GM18507 (cell line): ENCODE measurements at places on chromosomes 2 and 18.

- no peak for DNase-seq
Observed at GRCh38 chr2:160918906-160919503, 241.2 kb upstream of the TANK start.

GRCh38 chr2:98507891-98508708 is 63.4 kb downstream of the INPP4A start:
- DNase-seq = no peak

GRCh38 chr18:36821681-36822080 is 7.1 kb downstream of the TPGS2 start:
- DNase-seq = no peak

DNA sequence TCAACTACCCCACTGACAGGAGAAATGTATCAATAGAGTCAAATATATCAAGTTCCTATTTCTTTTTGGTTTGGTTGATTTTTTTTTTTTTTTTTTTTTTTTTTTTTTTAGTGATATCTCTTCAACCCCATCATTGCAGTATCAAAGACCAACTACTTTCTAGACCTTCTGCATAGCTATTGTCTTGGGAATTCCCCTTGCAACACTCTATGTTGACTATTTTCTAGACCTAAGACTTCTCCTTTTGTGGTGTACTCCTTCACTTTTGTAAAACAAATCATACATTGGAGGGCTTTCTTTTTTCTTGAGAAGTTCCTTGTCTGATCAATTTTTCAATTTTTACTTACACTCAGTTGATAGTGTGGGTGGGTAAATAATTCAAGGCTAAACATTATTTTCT is 46.5 kb upstream of the NR4A2 start:
- no peak for DNase-seq

GRCh38 chr18:7616661-7617060 is 49.5 kb downstream of the PTPRM start:
- DNase-seq = no peak

- no peak for DNase-seq
Observed at GRCh38 chr2:21822505-21822904, 698.7 kb downstream of the TDRD15 start.

- DNase-seq = no peak
Observed at GRCh38 chr2:190119257-190119656, 56.7 kb upstream of the MSTN start.

GRCh38 chr2:233912691-233913423 is 4.3 kb upstream of the TRPM8 start:
- no peak for DNase-seq

- no peak for DNase-seq
Observed at GRCh38 chr2:26584656-26585055, 56.5 kb downstream of the CIB4 start.

DNA sequence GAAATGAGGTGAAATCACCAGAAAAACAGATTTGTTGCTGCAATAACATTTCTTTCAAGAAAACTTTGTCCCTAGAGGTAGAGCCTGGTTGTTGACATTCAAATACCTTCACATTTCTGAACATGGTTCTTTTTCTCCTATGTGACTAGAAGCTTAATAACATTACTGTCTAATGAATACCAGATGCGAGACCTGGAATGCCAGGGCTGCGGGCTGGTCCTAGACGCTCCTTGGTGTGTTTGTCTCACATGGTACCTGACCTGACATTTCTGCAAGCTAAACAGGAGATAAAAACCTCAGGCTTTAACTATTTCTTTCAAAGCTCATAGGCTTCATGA is 38.5 kb downstream of the ACKR3 start:
- no peak for DNase-seq

DNA sequence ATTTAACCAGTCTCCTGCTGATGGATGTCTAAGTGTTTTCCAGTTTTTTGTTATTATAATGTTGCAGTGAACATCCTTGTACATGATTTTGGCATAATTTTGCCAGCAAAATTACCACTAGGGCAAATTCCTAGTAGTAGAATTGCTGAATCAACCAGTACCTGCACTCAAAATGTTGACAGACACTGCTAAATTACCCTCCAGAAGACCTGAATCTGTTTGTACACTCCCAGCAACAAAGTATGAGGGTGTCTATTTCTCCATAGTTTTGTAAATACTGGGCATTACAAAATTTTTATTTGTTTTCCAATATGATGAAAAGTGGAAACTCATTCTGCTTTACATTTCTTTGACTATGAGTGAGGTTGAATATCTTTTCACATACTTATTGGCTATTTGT is 11.2 kb upstream of the MAT2A start:
- no peak for DNase-seq

DNA sequence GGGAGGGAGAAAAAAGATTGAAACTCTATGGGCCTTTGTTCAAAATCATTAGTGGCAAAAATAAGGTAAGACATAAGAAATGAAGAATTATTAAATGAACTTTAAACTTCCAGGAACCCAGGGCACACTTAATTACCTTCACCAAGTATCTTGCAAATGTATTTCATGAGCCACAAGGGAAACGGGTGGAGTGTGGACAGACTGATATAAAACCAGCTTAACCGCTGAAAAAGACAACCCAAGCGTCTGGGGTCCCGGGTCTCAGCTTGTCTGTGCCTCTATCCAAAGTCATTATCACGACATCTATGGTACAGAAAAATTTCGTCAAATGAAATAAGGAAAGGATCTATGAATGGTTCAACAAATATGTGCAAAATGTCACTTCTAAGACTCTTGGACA is 13.9 kb upstream of the MBOAT2 start:
- DNase-seq = no peak

GRCh38 chr2:216425008-216425787 is 12.9 kb downstream of the SMARCAL1 start:
- DNase-seq = no peak

DNA sequence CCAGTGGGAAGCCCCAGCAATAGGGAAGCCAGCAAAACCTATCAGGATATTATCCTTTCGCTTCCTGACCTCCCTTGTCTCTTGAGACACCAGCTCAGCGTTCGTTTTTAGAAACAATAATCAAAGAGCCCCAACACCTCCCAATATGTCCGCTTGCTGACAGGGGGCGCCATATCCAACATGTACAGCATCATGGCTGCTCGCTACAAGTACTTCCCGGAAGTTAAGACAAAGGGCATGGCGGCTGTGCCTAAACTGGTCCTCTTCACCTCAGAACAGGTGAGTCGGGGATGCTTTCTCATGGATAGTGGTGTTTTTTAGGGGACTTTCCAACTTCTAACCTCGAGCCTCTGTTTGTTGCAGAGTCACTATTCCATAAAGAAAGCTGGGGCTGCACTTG is 28.7 kb downstream of the GAD1 start:
- no peak for DNase-seq

DNA sequence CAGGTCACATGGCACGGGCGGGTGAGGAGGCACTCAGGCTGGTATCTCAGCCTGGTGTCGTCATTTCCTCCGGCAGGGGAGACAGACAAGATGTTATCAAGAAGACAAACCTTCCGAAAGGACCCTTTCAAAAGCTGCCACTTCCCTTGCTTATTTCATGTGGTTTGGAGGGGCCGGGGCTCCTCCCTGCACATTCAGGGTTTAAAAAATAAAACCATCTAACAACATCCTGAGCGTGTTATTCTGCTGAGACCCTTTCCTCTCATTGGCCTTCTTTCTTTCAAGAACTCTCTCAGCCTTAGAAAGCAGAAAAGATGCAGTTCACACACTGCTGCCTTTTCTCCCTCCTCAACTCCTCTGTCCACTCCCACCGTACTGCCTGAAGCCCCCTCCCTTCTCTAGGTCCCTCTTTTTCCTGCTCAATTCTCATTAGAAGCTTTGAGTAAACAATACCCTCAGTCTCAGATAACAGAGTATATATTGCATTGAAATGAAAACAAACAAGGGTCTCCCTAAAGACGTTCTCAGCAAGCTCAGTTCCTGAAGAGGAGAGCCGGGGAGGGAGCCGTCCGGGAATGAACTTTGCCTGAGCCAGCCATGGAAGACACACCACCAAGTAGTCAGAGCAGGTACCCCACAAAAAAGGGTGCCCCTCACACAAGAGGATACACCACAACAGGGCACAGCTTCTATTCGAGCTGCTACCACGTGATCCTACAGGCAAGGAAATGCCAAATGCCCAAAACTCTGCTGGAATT is 9.7 kb downstream of the SMAD7 start:
- DNase-seq = no peak

GRCh38 chr2:48607307-48608014 is 10.2 kb upstream of the GTF2A1L start:
- no peak for DNase-seq

DNA sequence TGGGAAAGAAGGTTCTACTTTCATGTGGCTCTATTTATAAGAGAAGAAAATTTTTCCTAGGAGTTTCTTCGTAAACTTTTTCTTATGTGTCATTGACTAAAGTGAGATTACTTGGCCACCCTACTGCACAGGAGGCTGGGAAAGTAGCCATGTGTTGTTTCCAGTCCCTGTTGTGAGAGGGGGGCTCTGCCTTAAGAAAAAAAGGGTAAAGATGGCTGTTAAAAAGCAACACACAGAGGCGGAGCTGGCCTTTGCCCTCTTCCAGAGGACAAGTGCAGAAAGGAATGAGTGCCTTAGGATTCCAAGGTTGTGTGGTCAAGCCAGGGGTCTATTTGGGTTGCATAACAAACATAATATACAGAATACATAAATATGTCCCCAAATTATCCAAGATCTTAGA is 230.0 kb upstream of the CXCR4 start:
- DNase-seq = no peak
